Right kidney (tissue), 9 donors: ENCODE measurements at places on chromosomes 1 and 21.
A peak's percentile ranks its signal among the peaks of the same experiment; 100 is the strongest.

DNA sequence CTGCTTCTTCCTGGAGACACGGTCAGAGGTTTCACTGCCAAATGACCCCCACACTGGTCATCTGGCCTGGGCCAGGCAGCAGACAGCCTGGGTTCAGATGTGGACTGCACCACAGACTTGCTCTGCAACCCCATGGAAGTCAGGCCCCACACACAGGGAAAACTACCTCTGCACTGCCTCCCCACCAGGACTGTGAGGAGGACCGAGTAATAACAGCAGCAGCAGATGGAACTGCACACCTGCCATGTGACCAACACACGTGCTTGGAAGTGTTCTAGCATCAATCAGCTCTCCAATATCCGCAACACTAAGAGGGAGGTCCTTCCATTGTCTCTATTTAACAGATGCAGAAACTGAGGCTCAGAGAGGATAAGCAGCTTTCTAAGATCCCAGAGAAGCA lies 51.4 kb downstream of the SLC9A1 start:
- no peak for DNase-seq

DNA sequence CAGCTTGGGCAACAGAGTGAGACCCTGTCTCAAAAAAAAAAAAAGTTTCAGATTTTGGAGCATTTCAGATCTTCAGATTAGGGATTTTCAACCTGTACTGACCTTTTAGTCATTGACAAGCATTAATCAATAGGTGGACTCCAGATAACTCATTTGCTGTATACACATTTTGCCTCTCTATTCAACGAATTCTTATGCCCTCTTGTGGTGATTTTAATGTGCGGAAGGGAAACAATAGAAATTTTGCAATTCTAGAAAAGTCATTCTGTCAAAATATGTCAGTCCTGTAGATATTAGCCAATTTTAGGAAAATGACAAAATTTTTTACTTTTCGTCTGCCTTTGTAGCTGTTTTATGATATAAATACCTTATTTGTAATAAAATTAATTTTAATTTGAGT lies 11.6 kb upstream of the OR2G2 start:
- no peak for DNase-seq

DNA sequence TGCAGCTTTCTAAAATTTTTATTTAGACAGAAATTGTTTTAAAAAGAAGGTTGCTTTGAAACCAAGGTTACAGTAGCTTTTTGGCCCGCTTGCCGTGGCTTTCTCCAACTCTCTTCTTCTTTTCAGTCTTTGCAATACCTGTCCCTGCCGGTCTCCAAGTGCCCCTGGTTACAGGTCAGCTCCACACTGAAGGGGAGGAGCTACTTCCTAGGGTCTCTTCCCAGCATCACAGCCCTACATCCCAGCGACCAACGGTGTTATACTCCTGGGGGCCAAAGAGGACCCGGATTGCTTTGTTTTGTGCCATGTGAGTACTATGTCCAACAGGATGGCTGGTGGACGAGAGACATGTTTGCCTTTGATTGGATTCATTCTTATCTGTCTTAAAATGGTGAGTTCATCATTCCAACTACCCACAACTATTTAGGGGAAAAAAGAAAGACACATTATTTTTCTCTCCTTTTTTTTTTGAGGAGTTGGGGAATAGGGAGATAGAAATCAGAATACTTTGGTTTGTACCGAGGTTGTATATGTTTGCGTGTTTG lies at the start of gene FNDC7:
TSS of gene FNDC7 (plus strand) at position 303 of the 545 bp plus-strand sequence. CDS start at position 329, 26 bp downstream.
- no peak for DNase-seq

DNA sequence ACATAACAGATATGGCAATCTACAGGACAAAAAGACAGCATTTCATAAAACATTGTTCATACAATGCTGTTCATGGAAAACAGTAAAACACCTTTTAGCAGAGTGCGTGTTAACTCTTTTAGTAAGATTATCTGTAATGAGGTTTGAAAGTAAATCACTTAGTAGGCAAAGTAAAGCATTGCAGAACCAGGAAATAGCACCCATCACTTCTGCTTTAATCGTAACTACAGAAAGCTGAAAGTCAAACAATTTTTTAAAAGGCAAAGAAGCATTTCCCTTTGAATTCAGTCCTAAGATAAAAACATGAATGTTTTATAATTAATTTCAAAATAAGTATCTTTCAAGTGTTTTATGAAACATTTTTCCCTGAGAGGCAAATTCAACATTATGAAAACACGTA lies 63.3 kb upstream of the RNF11 start:
- DNase-seq, result no peak

GRCh38 chr1:9631613-9632012 lies 19.9 kb upstream of the PIK3CD start:
- no peak for DNase-seq

DNA sequence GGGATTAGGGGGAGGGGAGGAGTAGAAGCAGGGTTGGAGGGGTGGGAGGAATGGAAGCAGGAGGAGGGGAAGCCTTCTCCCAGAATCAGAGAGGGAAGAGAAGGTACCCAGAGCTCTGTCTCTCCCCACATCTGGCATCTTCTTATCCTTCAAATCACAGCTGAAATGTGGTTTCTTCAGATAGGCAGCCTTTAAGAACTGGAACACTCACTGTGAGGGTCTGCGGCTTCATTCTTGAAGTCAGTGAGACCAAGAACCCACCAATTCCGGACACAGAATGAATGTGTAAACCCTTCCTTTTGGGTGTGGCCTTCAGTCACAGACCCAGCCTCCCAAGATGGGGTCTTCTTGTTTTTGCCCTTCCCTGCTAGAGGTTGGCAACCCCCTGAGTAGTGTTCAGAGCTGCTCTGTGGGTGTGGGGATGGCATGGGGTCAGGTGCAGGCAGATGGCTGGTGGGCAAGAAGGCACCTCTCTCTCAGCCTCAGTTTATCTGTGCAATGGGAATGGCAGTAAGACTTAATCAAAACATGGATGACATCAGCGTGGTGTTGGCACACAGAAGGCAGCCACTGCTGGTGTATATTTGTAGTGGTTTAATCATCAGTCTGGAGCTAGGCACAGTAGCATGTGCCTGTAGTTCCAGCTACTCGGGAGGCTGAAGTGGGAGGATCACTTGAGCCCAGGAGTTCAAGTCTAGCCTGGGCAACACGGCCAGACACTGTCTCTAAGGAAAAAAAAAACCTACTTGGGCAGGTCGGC lies 7.2 kb downstream of the FAAH start:
- no peak for DNase-seq

- no peak for DNase-seq
Measured at GRCh38 chr1:219265026-219265515, 91.4 kb downstream of the LYPLAL1 start.

DNA sequence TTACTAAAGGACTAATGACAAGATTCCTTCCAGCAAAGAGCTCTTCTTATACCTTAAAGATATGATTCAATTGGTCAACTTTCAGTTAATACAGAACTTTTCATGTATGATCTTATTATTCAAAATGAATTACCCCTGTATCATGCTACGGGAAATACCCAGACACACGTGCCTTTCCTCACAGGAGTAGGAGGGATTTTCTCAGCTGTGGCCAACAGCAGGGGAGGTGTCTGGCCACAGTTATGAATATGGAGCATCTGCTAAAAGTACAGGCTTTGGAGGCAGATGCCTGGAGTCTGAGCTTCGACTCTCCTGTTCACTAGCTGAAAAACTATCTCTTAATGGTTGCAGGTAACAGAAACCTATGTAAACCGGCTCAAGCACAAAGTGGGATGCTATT lies 53.6 kb downstream of the KIAA1614 start:
- DNase-seq, result no peak

GRCh38 chr1:90836345-90836679 lies 119.2 kb upstream of the BARHL2 start:
- DNase-seq, result peak; percentile 59
